Stimulated activated CD8-positive, alpha-beta memory T cell treated with anti-CD3 and anti-CD28 coated beads, Interleukin-7, amount 100 ng/mL, for 1 hour (primary cell): ENCODE measurements at places on chromosomes 5 and 9.

DNA sequence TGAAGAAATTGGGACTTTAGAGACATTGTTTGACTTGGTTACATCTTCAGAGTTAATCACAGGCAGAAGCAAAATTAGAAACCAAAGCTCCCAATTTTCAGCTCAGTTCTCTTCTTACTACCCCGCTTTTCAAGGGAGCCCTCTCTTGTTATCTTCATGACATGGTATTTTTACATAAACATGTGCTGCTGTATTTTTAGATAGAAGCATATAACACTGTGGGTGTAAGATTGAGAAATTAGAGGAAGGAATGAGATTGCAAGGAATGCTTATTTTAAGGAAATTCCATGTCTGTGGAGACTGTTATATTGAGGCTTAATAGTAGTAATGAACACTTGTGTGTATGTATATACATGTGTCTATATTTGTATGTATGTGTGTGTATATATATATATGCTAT is 401.6 kb downstream of the TMEM232 start:
- no peak for DNase-seq

- no peak for DNase-seq
Observed at GRCh38 chr5:176529741-176530141, 7.5 kb downstream of the RNF44 start.

GRCh38 chr9:113409883-113410206 is 630 bp downstream of the POLE3 start:
- DNase-seq, result no peak

DNA sequence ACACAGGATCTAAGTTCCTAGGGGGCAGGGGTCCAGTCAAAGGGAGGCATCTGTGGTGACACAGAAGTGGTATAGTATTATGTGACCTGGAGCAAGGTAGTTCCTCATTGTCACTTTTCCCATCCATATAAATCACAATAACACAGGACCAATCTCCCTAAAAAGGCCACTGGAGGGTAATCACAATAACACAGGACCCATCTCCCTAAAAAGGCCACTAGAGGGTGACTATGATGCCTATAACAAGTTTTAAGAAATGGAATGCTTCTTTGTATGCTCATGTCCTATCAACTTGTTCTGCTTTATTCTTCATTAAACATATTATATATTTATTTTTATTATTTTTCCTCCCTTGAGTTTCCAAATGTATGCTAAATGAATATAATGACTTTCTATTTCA is 254.6 kb downstream of the ASTN2 start:
- DNase-seq, result no peak

DNA sequence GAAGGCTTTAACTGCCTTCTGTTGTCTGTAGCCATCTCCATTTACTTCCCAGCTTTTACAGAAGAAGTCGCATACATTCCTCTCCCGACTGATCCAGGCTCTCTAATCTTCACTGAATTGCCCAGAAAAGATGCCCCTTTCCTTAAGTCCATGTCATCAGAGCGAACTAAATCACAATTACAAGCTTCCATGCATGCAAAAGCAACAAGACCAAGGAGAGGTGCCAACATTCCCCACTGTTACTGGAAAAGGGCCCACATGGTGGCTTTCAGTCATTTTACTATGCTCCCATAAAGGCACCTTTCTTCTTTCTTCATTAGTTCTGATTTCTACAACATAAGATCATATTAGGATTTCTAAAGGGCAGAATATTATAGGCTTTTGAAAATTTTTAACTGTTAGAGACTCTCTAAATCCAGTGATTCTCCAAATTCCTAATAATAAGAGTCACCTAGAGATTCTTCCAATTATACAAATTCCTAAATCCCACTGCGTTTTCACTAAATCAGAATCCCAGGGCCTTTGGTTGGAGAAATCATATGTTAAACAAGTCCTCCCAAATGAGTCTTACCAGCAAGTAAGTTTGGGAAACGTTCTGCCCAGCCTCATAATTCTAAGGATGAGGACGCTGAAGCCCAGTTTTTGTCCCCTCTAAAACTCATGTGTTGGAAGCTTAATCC is 17.0 kb upstream of the ZFR start:
- DNase-seq, result no peak

DNA sequence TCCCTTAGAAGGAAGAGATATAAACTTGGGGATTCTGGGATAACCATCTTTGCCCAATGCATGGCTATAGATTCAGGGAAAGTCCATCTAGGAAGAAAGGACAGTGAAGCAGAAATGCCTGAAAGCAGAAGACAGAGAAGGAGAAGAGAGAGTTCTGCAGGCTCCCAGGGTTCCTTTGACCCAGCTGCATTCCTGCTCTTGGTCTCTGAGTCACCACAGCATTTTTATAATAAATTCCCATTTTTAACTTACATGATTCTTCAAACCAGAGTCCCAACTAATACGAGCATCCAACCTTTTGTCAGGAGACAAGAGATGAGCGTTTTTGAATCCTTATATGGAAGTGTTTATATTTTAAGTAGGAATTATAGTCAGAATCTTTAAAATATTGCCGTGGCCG is 12.0 kb upstream of the AOPEP start:
- no peak for DNase-seq

- DNase-seq, result no peak
Observed at GRCh38 chr9:86252870-86253269, 6.6 kb downstream of the C9orf153 start.

DNA sequence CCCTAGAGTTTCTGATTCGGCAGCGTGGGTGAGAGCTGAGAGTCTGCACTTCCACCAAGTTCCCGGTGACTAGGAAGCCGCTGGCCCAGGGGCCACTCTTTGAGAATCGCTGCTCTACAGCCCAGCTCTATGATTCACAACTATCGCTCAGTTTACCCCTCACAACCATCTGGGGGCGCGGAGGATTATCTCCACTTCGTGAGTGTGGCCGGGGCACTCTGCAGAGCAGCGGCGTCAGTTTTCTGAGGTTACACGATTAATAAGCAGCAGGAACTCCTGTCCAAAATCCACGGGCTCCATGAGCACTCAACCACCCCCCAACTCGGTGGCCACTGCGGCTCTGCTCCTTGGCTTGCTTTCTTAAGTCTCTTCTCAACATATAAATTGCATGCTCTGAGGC is 19.3 kb downstream of the CORO2A start:
- no peak for DNase-seq

DNA sequence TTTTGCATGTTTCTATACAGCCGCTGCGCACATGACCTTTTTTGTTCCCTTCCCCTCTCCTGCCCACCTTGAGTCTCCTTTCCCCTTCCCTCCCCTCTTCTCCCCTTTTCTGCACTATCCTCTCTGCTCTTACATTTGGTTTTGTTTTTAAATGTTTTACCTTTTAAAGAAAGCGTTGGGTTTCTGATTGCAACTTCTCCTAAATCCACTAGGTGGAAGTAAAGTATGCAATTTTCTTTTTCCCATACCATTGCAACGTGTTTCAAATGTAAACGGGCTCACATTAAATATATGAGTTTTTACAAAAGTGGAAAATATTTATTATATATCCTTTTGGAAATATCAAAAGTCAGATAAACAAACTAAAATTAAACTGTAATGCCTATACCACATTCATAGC is 500.9 kb downstream of the DIRAS2 start:
- no peak for DNase-seq

GRCh38 chr5:73641811-73642210 is 15.8 kb downstream of the ARHGEF28 start:
- no peak for DNase-seq

GRCh38 chr9:68437785-68438184 is 81.4 kb downstream of the PGM5 start:
- DNase-seq, result no peak

DNA sequence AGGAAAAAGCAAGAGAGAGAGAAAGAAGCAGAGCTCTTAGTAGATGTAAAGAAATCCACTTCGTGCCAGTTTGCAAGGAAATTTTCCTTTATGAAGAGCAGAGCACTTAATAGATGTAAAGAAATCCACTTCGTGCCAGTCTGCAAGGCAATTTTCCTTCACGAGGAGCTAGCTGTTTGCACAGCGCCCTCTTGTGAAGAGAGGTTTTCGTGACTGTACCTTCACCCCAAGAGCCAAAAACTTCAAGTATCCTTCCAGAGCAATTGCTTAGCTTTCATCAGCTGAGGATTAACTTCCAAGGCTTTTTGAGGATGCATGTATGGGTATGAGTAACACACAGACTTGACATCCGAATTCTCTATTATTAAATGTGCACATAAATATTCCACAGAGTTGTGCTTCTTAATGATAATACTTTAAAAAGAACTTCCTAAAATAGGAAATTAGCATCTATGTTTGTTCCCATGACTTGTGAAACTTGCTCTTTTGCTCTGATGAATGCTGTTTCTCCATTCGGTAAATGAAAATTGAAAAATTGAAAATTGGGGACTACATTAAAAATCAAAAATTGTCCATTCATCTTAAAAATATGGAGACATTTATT is 525.6 kb downstream of the PDE4D start:
- DNase-seq, result peak; percentile 19

DNA sequence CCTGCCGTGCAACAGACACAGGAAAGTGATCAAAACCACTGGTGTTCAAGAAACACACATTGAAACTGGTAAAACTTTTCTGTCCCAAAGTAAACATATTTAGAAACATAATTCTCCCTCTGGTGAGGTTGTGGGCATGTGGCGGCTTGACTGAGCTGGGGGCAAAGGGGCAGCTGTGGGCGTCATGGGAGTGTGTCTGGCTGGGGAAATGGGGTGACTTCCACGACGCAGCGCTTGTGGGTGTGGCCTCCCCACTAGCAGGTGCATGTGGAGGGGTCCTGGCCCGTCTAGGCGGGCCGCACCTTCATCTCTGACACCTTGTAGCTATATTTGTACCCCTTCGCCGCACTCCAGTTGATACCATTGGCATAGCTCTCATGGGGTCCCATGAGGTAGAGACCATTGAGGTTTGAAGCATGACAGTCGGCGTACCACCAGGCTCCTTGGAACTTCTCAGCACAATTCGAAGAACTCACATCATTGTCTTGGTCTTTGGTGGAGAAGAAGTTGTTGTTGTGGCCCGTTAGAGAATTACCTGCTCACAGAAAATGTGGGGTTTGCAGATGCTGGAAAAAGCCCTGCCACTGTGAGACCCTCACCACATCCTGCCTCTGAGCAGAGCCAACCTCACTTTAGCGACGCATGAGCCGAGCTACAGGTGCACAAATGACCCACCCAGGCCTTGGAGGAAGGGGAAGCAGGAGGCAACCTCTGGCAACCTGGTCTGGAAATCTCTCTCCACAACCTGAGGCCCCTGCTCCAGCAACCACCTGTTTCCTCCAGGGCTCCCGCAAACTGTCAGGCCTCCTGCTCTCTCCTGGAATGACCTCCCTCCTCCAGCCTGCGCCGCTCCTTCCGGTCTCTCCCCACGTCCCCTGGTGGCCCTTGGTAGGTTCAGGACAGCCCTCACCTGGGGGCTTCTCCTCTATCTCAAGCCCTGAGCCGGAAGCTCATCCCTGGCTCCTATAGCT is 7.9 kb downstream of the FCN1 start:
- DNase-seq, result no peak

- DNase-seq, result no peak
Observed at GRCh38 chr5:103244398-103244797, 14.2 kb upstream of the MACIR start.

DNA sequence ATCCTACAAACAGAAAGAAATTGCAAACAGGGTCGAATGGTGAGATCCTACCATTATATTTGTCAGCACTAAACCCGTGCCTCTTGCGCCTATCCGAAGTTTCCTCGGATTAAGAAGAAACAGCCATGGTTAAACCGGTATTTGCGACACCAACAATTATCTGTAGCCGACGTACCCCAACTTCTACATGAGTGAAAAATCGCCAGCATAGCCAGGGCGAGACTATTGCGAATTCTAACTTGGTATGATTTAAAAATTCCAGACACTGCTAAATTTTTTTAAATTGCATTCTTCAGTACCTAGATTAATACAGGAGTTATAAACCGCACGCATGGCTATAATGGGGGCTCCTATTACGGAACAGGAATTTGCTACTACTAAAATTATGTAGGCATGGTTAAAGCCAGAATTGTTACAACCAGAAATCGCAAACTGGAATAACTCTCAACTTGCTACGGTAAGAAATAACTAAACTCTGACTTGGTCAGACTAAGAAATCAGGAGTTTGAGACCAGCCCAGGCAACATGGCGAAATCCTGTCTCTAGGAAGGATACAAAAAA is 25.3 kb upstream of the ANXA2R start:
- no peak for DNase-seq

DNA sequence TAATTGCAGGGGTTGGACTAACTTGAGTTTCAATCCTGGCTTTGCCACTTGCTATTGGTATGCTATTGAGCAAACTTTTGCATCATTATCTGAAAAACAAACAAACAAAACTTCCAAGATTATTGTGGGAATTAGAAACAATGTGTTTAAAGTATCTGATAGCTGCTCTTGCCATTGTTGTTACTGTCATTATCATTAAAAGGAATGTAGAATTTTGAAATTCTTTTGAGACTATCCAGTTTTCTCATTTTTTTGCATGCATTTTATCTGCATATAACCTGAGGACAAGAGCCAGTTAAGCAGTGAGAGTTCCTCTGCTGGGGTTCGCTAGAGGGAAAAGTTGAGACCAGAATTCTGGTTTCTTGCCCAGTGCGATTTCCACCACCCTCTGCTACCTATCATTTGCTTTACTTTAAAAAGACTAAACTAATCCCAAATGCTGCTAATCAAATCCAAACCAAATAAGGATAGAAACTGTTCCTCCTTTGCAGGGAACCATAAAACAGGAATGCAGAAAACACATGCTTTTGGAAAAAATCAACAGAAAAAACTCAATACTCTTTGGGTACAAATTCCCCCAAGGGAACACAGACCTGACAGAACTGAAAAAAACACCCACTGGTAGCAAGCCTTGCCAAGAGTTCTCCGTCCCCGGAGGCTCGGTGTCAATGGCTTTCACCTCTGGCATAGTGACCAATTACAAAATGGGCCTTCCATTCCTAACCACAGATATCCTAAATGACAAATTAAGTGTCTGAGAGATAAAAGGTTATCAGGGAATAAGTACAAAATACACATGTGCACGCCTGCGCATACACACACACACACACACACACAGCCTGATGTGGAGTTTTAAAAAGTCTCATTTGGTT is 373.7 kb downstream of the ARL15 start:
- no peak for DNase-seq

DNA sequence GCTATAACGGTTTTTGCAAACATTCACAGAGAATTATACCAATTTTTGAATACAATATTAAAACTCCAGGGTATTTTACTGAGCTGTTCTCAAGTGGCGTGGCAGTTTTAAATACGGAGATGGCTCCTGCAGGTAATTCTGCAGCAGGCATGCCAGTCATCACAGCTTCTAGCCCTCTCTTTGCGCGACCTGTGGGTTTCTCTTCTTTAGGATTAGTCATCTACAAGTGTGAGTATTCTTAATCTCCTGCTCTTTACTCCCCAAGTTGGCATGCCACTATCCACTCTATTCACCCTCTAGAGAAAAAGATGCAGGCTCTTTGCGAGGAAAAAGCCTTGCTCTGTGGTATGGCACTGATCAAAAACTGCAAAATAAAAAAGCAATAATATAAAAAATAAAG is 43.9 kb downstream of the ANKRD31 start:
- no peak for DNase-seq

DNA sequence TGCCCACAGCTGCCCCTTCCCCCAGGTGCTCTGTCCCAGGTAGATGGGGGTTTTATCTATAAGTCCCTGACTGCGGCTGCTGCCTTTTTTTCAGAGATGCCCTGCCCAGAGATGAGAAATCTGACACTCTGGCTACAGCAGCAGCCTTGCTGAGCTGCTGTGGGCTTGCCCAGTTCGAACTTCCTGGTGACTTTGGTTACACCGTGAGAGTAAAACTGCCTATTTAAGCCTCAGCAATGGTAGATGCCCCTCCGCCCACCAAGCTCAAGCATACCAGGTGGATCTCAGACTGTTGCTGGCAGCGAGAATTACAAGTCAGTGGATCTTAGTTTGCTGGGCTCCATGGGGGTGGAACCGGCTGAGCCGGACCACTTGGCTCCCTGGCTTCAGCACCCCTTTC is 56.8 kb downstream of the MINAR2 start:
- no peak for DNase-seq

- no peak for DNase-seq
Observed at GRCh38 chr5:61182449-61182848, 20.2 kb upstream of the SMIM15 start.
